ENCODE measurements at places on chromosomes 7 and 10.

GRCh38 chr7:107122486-107122911, 46.3 kb upstream of the HBP1 start:
- DNase-seq = no peak

DNA sequence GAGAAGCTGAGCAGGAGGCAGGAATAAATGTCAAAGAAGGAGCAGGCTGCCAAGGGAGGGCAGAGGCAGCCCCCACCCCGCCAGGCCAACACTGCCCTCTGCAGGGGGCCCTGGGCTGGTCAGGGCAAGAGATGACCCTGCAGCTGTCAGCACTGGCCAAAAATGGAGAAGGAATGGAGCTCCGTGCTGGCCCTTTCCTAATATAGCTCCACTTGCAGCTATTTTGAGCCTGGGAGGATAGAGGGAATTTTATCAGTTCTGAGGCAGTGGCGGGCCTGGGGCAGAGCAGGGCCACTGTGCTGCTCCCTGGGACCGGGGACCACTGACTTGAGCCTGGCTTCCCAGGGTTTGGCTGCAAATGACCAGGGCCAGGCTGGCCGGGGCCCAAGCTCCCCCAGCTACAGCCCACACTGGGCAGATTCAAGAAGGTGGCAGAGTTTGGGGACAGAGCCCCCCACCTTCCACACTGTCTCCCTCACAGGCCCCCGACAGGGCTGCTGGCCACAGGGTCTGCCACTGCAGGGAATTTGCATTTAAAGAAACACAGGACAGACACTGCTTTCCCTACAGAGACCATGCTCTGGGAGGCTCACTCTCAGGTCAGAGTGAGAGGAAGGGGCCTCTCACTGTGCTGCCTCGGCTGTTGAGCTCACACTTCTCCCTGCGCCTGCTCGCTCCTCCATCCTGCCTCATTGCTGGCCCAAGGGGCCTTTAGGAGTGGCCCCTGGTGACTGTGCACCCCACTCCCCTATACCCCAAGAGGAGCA, 16.2 kb downstream of the LDB3 start:
- DNase-seq = no peak

- no peak for DNase-seq
These were observed 35.2 kb upstream of the MBL2 start for GRCh38 chr10:52807803-52808202.

- no peak for DNase-seq
These were observed 17.0 kb downstream of the CUBN start for GRCh38 chr10:17112566-17112965.

DNA sequence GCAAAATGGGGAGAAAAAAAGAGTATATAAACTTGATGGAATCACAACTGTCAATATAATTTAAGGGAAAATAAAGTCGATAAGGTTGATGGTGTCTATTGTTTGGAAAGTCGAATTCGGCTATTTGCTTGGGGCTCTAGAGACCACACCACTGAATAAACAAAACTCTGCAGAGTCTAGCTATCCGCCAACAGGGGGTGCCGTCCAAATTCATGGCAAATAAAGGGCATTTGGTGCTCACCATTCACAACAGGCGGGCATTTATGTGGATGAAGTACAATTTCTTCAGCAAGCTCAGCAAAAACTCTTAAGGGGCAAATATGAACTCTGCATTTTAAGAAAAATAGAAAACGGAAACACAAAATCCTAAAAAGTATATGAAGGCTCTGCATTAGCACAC, 23.3 kb downstream of the CD36 start:
- no peak for DNase-seq
